Activated T-helper 1 cell treated with Interleukin-2 at 50 U/mL for 16 hours (primary cell): ENCODE measurements at places on chromosomes 2 and 18.

- no peak for DNase-seq
Measured at GRCh38 chr2:98281607-98282006, 64.6 kb upstream of the CNGA3 start.

GRCh38 chr18:21194871-21195771, 46.9 kb upstream of the GREB1L start:
- no peak for DNase-seq

GRCh38 chr2:114421781-114422180, 20.7 kb upstream of the DPP10 start:
- no peak for DNase-seq

GRCh38 chr2:217836901-217837491, 165.8 kb downstream of the TNS1 start:
- no peak for DNase-seq

GRCh38 chr2:3151153-3151918, 226.3 kb downstream of the EIPR1 start:
- DNase-seq = no peak

- peak; percentile 50 for DNase-seq
Measured at GRCh38 chr2:157492189-157492773, 48.4 kb upstream of the CYTIP start.

DNA sequence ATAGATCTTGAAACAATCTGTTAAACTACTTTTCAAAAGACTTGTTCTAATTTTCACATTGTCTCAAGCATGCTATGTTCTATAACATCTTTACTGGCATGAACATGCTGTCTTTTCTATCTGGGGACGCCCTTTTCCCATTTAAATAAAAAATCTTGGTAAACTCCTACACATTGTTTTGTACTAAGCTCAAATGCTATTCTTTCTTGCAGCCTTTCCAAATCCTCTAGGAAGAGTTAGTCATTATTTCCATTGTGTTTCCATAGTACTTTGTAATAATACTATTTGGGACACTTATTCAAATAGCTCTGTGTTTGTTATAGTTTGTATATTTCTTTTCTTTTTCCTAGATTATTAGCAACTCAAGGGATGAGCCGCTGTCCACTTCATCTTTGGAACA, 828.6 kb upstream of the FSHR start:
- DNase-seq = no peak

DNA sequence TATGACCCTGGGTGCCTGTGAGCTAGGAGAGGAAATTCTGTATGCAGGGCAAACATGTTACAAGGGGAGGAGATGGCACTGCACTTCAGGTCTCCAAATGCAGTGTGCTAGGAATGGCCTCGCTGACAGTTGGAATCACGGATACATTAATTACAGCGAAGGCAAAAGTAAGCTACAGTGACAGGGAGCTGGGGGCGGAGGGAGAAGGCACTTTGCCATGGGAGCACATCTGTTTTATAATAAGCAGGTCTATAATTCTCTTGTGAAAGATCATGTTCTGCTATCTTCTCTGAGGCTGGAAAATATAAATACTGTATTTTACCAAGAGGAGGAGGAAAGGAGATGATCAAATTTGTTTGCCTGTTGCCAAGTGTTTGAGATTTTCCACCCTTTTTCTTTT, 56.3 kb upstream of the FZD5 start:
- no peak for DNase-seq

DNA sequence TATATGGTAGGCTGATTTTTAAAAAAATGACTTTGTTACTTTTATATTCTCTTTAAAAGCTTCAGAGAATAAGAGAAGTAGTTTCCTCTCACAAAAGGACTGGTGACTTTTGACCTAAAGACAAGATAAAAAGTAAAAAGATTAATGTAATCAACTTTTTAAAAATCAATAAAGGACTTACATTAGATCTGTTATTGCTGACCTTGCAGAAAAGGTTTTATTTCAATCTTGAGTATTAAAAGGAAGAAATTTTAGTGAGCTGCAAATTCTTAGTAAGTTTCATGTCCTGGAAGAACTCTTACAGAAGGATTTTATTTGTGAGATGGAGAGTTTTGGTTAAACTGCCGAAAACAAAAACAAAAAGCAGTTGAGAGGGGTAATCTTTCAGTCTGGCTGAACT, 2.2 kb upstream of the GAREM1 start:
- no peak for DNase-seq

- no peak for DNase-seq
Measured at GRCh38 chr2:70043252-70043875, 43.9 kb upstream of the PCBP1 start.

- DNase-seq = no peak
Measured at GRCh38 chr2:135299658-135300244, 231.3 kb downstream of the ZRANB3 start.

GRCh38 chr18:11425211-11425610, 184.2 kb upstream of the SLC35G4 start:
- DNase-seq = no peak

DNA sequence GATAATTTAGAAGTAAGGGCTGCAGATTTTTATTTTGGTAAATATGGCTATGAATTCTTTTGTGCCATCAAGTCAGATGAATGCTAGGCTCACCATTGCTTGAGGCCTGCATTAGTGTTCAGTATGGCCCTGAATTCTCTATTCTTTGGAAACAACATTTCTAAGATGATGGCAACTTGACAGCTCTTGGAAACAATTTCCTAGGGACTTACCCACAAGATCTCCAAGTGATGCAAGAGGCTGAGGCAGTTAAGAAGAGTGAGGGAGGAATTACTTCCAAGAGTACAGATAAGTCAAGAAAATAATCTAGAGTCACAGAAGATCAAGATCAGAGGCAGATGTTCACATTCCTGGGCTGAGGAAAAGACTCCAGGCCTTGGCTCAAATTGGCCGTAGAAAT, 129.1 kb downstream of the NRP2 start:
- DNase-seq = no peak

DNA sequence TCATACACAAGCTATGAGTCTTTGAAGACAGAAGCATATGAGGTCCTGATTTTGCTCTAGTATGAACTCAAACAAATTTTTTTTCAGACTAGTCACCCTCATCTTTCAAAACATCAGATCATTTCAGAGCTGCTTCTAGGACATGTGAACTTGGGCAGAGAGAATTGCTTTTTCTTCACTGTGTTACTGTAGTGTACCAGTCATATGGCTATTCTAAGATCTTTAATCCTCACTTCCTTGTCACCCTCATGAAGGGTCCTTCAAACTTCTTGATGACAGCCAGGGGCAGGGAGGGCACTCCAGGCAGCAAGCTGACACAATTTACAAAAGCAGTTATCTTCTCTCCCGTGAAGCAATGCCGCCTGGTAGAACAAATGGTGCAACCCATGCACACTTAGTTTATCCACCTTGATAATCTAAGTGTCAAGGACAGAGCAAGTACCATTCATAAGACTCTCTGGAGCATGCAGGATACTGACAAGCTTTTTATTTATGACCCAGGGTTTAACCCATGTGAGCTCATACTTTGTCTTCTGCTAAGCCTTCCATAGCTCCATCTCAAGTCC, 200.6 kb downstream of the DPP10 start:
- DNase-seq = no peak
